ENCODE measurements at places on chromosomes 4 and X.
A peak's percentile ranks its signal among the peaks of the same experiment; 100 is the strongest.

DNA sequence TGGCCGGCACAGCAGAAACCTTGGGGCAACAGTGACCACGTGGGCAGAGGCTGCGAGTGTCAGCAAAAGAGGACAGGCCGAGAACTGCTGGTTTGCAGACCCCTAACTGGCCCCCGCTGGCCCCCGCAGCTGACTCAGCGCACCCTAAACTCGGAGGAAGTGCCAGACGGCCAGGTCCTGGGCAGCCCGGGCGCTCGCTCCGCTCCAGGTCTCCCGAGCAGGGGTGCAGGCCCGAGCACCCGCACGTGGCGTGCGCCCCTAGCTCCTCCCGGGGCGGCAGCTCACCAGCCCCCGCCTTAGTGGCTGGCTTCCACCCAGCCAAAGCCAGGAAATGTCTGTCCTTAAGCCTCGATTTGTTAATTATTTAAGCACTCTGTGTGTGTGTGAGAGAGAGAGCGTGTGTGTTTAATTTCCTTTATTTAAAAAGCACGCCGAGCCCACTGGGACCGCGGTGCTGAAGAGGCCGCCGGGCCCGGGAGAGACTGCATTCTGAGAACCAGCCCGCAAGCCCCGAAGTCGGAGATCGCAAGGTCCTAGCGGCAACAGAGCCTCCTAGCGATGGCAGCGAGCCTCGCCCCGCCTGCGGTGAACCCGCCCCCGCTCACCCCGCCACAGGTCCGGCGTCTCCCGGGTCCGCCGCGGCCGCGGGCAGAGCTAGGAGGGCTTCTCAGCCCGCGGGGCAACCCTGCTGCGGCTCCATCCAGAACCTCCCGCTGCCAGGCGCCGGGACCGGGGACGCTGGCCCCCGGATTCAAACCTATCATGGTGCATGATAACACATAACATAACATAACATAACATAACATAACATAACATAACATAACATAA is 45.9 kb upstream of the CDKN2AIP start:
- peak; percentile 62 for DNase-seq

DNA sequence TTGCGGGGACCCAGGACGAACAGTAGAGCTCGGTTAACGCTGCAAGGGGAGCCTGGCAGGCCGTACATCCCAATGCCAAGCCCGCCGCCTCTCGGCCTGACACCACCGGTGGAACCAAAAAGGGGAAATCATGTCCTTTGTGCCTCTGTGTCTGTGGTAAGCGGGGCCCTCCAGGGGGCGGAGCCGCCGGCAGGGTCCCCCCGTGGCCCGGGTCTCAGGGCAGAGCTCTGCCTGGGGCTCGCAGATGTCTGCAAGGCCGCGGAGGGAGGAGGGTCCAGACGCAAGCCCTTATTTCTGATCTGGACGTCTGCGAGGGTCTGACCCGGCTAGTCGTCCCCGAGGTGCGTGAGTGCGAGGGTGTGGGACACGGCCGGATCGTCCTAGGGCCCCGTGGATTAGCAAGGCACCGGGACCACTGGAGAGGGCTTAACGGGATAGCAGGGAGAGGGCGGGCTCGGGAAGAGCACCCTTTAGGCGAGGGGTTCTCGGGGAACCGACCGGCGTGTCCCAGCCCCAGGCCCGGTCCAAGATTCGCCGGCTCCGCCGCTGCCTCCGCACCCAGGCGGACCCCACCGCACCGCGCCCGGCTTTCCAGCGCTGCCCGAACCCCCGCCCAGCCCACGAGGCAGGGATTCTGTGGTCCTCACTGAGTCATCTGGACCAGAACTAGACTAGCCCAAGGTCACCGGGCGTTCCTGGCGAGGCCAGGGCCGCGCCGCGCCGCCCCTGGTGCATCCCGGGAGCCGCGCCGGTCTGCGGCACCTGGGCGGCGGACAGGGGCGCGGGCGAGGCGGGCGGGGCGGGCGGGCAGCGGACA is 863 bp upstream of the FAM193A start:
- peak; percentile 51 for DNase-seq

GRCh38 chrX:103063191-103063845 is 653 bp downstream of the BEX1 start:
- DNase-seq, result no peak

- peak; percentile 34 for DNase-seq
Measured at GRCh38 chrX:1534301-1535168, 2.5 kb downstream of the P2RY8 start.

DNA sequence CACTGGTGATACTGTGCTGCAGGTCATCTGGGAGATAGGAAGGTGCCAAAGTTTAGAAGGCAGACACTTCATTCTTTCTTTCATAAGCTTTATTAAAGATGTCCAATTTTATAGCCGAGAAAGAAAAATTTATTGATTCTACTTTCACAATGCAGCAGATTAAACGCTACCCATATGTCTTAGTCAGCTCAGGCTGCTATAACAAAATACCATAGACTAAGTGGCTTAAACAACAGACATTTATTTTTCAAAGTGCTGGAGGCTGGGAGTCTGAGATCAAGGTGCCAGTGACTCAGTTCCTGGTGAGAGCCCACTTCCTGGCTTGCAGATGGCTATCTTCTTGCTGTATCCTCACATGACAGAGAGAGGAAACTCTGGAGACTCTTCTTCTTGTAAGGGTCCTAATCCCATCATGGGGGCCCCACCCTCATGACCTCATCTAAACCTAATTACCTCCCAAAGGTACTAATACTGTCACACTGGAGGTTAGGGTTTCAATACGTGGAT is 33.4 kb upstream of the KLHL34 start:
- DNase-seq, result no peak

GRCh38 chrX:16876696-16877095 is 6.5 kb upstream of the RBBP7 start:
- DNase-seq, result no peak

- no peak for DNase-seq
Measured at GRCh38 chr4:68630371-68630770, 40.1 kb downstream of the UGT2B15 start.

- DNase-seq, result no peak
Measured at GRCh38 chr4:175413561-175413960, 398.5 kb downstream of the GPM6A start.
